ENCODE measurements at places on chromosomes 6 and 20. TPM values are rescaled to one million over a fixed set of nuclear protein-coding genes. Genes with fewer than 3 reads are reported as not detected.

The MCCD1 gene
- not detected for total RNA-seq

The LTA gene
- total RNA-seq: not detected

The POPDC3 gene
- 0.79 TPM for total RNA-seq

The ULBP1 gene
- not detected for total RNA-seq

The SNX14 gene
- total RNA-seq: 41.8 TPM

The NEURL2 gene
- 11.5 TPM for total RNA-seq

The C20orf202 gene
- 0.73 TPM for total RNA-seq

The C6orf132 gene
- total RNA-seq: 2.4 TPM

The TTLL9 gene
- total RNA-seq: 2.9 TPM

The MYMX gene
- total RNA-seq: not detected

The ARID1B gene
- total RNA-seq: 90.9 TPM

The FBXL4 gene
- total RNA-seq: 40.9 TPM

The BLTP3A gene
- 2.1 TPM for total RNA-seq

The GSTA3 gene
- total RNA-seq: 0.98 TPM

The NPEPL1 gene
- total RNA-seq: 14.1 TPM

The NMBR gene
- total RNA-seq: not detected

The IMPG1 gene
- total RNA-seq: not detected

The RNF144B gene
- total RNA-seq: 28.6 TPM

The GRM1 gene
- not detected for total RNA-seq

The CTAGE9 gene
- total RNA-seq: not detected

The DUSP15 gene
- 45.6 TPM for total RNA-seq

The METTL24 gene
- total RNA-seq: not detected

The RIMS1 gene
- not detected for total RNA-seq

The KIF25 gene
- total RNA-seq: not detected

The EYS gene
- not detected for total RNA-seq

The ADGRF5 gene
- total RNA-seq: 51.2 TPM

The MUCL3 gene
- not detected for total RNA-seq

The TBC1D20 gene
- 44.0 TPM for total RNA-seq

The RIN2 gene
- 29.7 TPM for total RNA-seq

The BTN1A1 gene
- not detected for total RNA-seq

The SPAG4 gene
- total RNA-seq: not detected

The LY6G6D gene
- not detected for total RNA-seq

The PLN gene
- 45.2 TPM for total RNA-seq

The TFAP2A gene
- total RNA-seq: not detected

The RFX6 gene
- not detected for total RNA-seq

The GPSM3 gene
- not detected for total RNA-seq

The MLIP gene
- total RNA-seq: not detected

The PLEKHG1 gene
- 44.3 TPM for total RNA-seq

The COL12A1 gene
- 340 TPM for total RNA-seq

The TREML2 gene
- 0.12 TPM for total RNA-seq

The TRERF1 gene
- total RNA-seq: 16.3 TPM

The HMGCLL1 gene
- 1.5 TPM for total RNA-seq

The SEMG1 gene
- total RNA-seq: not detected

The SAMD3 gene
- total RNA-seq: 10.0 TPM

The ADAT2 gene
- total RNA-seq: 5.6 TPM

The RAET1E gene
- not detected for total RNA-seq

All from uterus (tissue), 4 donors.